Skin of body (tissue), 3 donors: ENCODE measurements at places on chromosomes 11 and 22. TPM values are rescaled to one million over a fixed set of nuclear protein-coding genes. Genes with fewer than 3 reads are reported as not detected.

TEF gene
- total RNA-seq: 8.9 TPM

DNA sequence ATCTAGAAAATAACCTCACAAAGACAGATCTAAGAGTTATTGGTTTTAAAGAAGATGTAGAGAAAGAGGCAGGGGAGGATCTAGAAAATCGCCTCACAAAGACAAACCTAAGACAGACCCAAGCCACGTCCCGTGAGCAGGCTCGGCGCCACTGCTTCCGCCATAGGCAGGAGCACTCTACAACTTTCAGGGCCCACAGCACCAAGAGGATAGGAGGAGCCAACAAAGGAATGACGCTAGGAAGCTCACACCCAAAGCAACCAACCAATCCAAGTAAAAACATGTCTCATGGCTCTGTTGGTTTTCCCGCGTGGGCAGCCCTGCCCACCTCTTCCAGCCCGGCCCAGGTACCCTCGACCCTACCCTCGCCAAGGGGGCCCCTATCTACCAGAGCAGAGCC lies 4167.4 kb upstream of the OR11H1 start:
- DNase-seq: no peak

DNA sequence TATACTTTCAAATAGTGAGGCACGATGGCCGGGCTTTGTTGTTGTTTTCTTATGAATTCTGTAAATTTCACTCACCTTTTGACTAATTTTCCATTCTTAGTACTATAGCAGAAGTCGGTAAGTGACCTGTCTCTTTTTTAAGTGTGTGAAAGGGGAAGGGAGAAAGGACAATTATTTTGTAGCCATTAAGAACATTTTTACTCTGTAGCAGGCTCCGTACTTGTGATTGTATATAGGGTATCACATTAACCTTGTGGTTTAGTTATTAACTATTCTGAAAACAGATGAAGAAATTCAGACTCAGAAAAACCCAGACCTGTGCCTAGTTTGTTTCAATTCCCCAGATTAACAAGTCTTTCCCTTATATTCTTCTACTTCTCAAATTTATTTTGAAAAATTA lies 78.7 kb downstream of the CASP12 start:
- no peak for DNase-seq

DNA sequence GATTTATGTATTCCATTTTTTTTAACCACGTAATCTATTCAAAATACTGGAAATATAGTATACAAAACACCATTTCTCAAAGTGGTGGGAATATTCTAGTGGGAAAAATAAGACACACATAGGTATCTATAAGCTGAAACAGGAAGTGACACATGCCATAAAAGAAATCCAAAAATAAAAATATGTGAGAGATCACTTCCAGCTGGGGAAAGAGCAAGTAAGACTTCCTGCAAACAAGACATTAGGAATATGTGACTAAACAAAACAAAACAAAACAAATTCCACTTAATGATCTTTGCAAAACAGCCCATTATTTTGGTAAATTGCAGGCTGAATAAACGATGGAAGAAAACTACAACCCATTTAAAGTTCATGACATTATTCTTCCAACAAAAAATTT lies 107.3 kb upstream of the CEP126 start:
- DNase-seq: peak; percentile 10
